K562 (cell line): ENCODE measurements at places on chromosomes 13 and 19.

- DNase-seq, result no peak
Measured at GRCh38 chr13:88761145-88761544, 1090.0 kb downstream of the SLITRK5 start.

- no peak for DNase-seq
Measured at GRCh38 chr13:114145256-114145655, 12.8 kb upstream of the RASA3 start.

DNA sequence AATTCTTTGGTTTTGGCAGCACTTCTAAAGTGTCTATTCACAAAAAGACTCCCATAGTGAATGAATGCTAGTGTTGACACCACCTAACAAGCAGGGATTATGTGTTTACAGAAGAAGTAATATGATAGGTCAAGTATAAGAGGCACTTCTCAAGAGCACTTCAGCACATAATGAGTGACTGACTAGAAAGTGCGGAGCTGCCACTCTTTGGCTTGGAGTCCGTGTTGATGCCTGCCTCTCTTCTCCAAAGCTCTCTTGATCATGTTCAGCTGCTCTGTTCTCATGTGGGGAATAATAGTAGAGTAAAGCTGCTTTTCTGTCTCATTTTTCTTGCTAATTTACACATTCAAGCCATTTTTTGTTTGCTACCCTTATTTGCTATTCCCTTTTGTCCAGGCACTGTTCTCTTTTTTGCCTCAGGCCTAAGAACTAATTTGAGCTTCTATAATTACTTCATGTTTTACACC lies 22.7 kb upstream of the MAB21L1 start:
- no peak for DNase-seq

DNA sequence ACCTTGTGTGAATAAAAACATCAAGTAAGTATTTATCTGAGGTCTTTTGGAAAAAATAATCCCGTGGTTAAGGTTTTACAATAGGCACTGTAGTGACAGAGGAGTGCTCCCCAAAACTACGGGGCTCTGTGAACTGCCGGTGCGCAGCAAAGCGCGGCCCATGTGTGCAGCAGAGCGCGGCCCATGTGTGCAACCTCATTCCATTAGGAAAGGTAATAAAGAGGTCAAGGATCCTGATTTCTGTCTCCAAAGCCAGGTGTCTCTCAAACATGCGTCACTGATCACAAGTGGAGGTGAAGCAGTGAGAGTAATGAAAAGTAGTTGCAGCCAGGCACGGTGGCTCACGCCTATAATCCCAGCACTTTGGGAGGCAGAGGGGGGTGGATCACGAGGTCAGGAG lies 58.7 kb downstream of the MRPL57 start:
- DNase-seq, result no peak

GRCh38 chr13:20704459-20705069 lies 1.1 kb downstream of the IL17D start:
- no peak for DNase-seq

DNA sequence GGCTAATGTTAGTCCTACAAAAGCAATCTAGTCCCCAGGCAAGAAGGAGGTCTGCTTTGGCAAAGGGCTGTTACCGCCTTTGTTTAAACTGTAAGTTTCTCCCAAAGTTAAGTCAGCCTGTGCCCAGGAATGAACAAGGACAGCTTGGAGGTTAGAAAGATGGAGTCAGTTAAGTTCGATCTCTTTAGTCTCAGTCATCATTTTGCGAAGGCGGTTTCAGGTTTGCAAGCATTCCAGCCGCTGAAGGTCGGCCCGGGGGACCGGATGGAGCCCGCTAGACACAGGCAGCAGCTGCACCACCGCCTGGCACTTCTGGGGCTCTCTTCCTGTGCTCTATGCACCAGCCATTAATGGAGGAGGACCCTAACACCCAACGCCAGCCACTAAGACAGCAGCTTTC lies 91.3 kb downstream of the STK24 start:
- no peak for DNase-seq

GRCh38 chr13:101535192-101535746 lies 82.8 kb downstream of the ITGBL1 start:
- no peak for DNase-seq

GRCh38 chr19:2747349-2747748 lies 7.5 kb upstream of the SLC39A3 start:
- DNase-seq, result no peak

DNA sequence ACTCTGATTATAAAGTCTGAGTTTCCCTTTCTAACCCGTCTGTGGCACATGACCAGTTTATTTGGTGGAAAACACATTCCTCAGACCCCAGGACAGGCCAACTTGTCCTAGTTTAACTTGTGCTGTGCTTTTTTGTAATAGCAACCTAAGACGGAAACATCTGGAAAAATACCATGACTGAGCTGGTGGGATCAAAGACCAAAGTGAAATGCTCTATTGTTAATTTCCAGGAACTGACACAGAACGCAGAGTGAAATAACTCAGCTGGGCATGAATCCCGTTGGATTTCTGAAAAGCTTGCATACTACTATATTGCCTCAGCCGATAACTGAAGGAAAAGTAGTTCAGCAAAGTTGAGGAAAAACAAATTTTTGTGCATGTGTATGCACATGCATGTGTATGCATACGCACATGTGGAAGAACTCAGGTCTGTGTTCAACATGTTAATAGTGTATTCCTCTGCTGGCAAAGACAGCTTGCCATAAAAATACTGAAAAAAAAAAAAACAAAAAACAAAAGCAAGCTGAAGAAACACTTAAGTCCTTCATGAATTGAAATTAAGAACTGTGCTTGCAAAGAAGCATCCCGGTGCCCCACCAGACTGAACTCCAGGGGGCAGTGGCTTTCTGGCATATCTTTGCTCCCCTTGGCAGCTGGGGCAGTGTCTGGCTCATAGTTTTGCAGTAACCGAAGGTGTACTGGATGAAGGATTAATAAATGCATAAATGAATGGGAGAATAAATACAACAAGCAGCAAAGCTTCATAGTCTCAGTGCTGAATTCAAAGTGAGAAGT lies 187.8 kb downstream of the LHFPL6 start:
- no peak for DNase-seq

DNA sequence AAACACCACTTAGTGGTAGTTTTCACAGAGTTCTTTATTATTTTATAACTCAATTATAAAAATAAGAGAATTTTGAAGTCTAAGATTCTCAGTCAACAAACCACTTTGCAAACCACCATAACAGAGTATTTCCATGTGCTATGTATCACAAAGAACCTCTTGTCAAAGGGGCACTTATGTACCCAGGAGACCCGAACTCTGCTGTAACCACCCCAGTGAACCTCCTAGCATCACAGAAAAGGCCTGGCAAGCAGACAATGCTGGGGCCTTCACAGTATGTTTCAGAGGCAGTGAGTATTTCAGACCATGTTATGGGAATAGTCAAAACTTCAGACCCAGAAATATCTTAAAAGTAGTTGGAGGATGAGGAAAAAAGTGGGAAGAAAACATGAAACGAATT lies 714.1 kb downstream of the EFNB2 start:
- DNase-seq, result no peak

DNA sequence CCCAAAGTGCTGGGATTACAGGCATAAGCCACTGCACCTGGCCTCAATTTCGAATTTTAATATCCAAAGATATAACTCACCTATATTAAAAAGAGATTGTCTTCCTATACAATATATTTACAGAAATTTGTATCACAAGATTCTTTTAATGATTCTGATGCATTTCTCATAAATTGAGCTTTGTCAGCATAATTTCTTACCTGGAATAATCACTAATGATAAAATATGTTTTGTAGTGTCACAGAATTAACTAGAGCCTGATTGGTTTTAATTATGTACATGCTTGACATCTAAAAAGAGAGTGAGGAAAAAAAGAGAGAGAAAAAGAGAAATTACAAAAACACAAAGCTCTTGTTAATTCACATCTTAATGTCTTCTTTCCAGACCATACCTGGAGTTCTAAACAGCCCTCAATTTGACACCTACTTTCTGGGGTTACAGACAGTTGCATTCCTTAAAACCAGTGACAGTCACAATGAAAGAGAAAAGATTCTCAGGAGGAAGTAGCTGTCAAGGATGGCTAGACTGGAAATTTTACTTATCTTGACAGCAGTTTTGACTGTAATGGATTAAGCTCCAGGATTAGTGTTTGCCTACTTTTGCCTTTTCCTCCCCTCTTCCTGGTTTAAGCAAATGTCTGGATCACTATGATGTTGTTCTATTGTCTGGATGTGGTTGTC lies 214.4 kb downstream of the SPRY2 start:
- DNase-seq, result no peak

DNA sequence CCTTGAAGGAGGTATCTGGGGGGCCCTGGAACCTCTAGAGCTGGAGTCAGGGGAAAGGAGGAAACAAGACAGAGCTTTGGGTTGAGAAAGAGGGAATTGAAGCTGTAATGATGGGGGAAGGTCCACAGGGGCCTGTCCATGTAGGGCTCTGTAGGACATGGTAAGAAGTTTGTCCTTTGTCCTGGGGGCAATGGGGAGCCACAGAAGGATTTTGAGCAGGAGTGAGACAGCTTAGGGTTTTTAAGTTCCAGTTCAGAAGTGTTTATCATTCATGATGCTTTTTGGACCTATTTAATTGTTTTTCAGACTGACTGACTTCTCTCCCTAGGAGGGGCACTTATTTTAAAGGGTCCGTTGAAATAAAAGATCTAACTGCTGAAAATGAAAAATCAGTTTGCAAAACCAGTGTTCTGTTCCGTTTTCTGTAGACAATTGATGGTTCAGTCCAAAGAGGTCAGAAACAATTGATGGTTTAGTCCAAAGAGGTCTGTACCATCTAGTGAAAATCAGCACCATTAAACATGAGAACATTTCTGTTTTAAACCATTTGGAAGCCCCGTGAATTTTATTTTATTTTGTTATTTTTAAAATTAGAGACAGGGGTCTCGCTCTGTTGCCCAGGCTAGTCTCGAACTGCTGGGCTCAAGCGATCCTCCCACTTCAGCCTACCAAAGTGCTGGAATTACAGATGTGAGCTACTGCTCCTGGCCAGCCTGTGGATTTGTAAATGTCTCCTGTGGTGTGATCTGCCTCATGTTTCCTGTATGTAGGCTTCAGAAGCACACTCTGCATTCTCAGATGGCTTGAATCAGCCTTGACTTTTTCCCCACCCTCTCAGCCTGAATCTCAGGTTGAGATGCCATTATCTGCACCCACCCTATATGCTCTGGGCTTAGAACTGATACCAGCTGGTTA lies 8.4 kb downstream of the PLD3 start:
- DNase-seq, result no peak

DNA sequence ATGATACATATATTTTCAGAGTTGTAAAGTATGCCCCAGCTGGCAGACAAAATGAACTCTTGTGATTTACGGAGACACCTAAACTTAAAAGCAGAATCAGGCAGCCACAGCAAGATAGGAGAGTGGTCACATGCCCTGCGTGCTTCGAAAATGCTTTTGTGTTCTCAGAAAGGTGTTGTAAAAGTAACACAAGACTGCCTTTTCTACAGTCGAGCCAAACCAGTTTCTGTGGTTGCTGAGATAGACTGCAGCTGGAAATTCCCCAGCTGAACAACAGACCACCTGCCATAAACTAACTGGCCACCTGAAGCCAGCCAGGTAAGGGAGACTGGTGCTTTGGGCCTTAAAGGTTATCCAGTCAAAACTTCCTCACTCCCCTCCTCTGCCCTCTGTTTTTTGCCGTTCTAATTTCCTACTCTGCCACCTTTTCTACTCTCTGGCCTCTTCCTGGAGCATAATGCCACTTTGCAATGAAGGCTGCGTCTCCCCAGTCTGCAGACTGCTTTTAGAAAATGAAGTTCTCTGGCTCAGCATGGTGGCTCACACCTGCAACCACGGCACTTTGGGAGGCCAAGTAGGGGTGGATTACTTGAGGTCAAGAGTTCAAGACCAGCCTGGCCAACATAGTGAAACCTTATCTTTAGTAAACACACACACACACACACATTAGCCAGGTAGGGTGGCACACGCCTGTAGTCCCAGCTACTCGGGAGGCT lies 381.2 kb upstream of the SLITRK1 start:
- DNase-seq, result no peak

DNA sequence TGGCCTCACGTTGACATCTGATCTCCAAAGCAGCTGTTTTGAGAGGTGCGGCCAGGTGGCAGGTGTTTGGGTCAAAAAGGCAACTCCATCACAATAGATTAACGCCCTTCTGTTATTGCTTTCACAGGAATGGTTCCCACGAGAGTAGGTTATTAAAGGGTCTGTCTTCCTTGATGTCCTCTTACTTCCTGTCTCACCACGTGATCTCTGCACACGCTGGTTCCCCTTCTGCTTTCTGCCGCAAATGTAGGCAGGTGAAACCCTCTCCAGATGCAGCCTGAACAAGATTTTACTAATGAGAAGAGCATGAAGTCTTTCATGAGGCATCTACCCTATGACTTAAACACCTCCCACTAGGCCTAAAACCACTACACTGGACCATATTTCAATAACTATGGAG lies 22.8 kb upstream of the ZNF564 start:
- DNase-seq, result no peak

DNA sequence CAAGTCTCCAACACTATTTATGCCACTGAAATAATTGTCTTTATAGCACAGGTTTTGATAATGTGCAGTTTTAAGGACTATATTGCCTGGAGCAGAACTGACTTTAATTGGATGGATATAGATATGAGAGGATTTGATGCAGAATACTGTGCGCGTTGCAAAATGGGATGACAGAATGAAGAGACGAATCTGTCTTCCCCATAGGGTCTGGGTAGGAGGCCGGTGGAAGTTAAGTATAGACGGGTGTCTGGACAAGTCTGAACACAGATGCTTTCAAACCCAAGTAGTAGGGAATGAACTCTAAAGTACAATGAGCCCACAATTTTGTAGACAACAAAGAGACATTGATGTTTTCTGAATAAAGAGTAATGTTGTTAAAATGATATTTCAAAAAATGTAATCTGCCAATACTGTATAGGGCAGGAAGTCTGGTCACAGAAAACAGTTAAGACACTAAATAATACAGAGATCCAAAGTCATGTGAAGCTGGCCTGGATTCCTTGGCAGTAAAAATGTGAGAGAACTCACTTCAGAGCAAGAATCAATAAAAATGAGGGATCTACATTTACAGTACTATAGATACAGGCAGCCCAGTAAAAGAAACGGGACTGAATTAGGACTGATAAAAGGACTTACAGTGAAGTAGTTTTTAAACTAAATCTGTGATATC lies 125.5 kb downstream of the ENOX1 start:
- no peak for DNase-seq

DNA sequence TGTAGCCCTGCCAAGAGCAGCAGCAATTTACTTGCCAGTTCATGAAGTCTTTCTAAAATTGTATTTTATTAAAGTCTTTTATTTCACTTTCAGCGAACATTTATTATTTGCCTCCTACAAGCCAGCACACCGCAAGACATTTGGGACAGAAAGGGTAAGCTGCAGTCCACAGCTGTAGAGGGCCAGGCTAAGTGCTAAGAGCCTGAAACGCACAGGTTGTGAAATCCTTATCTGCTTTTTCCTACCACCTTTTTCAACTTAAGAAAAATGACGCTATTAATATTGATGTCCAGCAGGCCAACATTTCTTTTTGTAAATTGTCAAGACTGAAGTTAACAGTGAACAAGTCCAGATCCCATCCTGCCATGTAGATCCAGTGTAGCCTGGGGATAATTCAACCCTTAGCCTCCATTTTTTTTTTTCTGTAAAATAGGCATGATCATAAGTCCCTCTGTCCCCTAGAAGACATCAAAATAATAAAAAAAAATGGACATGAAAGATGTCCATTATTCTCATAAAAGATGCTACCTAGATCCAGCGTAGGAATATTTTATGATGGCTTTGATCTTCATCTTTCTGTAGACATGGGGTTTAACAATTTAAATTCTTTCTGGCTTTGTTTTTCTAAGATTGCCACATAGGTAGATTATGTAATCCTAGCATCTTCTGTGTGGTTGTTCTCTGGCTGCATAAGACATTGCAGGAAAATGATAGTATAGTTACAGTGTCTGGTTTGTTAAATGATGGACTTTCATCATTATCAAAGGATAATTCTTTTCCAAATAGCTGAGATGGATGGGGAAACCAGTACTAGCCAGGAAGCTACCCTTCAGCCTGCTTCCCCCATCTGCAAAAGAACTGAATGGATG lies 128.4 kb downstream of the SHISA2 start:
- no peak for DNase-seq
